ENCODE measurements at places on chromosomes 4 and X.
A peak's percentile ranks its signal among the peaks of the same experiment; 100 is the strongest.

- DNase-seq = no peak
Observed at GRCh38 chr4:81237791-81238190, 22.8 kb upstream of the PRKG2 start.

- DNase-seq = no peak
Observed at GRCh38 chr4:37767546-37767945, 58.9 kb upstream of the PGM2 start.

- DNase-seq = no peak
Observed at GRCh38 chr4:15341733-15342300, 86.0 kb upstream of the C1QTNF7 start.

GRCh38 chr4:146154057-146154456, 21.5 kb upstream of the LSM6 start:
- DNase-seq = no peak

DNA sequence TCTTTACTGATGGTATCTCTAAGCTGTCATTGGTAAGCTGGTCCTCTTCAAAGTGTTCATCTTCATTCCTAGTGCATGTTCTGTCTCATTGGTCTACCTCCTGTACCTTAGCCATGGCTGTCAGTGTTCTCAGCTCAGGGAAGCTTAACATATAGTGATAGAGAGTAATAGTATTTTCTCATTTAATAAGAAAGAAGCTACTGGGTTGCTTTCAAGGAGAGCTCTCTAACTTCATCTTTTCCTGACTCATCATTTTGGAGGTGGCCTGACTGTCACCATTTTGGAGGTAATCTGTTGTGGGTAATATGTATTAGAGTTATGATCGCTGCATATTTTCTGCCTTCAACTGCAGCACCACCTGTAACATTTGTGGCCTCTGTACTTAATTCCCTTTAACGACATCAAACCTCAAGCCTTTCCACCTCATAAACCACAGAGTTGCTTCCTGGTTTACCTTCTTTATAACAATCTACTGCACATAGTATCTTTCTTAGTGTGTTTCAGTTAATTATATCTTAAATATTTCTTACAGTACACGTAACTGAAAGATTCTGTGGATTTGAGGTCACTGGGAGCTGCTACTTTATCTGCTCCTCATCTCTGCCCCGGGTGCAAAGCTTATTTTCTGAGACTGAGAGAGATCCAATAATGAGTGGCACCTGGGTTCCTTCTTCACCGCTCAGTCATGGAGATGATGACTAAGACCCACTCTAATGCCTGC, 474.0 kb upstream of the TECRL start:
- DNase-seq = peak; percentile 6

GRCh38 chrX:31715675-31716074, 643.8 kb upstream of the FTHL17 start:
- DNase-seq = no peak

- no peak for DNase-seq
Observed at GRCh38 chr4:171340258-171340657, 472.9 kb upstream of the GALNTL6 start.

- DNase-seq = no peak
Observed at GRCh38 chr4:186832906-186833305, 109.2 kb upstream of the FAT1 start.

DNA sequence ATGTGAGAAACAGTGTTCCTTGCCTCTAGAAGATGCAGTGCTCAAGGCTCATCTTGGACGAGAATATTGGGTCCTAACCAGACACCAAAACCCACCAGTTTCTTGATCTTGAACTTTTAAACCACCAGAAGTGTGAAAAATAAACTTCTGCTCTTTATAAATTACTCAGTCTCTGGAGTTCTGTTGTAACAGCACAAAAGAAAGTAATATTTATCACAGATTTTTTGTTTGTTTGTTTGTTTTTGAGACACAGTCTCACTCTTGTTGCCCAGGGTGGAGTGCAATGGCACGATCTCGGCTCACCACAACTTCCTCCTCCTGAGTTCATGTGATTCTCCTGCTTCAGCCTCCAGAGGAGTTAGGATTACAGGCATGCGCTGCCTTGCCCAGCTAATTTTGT, 371.1 kb upstream of the NDST4 start:
- no peak for DNase-seq

GRCh38 chrX:5791721-5792120, 436.9 kb downstream of the NLGN4X start:
- no peak for DNase-seq

GRCh38 chrX:43551590-43551989, 104.5 kb upstream of the MAOA start:
- DNase-seq = no peak

DNA sequence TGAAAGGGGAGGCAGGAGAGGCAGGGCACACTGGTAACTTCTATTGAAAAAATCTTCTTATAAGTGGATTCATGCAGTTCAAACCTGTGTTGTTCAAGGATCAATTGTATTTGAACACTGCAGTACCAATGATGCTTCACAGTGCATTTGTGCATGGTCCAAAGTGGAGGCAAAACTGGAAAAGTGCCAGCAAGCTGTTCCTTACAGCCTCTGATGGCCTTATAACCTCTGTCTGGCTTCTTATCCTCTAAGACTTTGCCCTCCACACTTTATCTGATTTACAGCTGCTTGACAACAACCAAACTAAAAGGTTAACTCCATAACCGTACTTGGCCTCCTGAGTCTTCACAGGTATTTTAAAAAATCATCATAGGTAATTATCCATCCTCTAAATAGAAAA, 40.4 kb downstream of the MAGEB17 start:
- no peak for DNase-seq

DNA sequence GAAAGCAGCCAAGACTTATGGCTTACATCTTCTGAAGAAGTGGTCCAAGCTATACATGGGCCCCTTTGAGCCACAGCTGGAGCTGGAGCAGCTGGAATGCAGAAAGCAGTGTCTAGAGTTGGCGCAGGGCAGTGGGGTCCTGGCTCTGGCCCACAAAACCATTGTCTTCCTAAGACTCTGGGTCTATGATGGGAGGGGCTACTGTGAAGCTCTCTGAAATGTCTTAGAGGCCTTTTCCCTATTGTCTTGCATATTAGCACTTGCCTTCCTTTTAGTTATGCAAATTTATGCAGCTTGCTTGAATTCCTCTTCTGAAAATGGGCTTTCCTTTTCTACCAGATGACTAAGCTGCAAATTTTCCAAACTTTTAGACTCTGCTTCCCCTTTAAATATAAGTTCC, 15.3 kb downstream of the NPY1R start:
- no peak for DNase-seq

DNA sequence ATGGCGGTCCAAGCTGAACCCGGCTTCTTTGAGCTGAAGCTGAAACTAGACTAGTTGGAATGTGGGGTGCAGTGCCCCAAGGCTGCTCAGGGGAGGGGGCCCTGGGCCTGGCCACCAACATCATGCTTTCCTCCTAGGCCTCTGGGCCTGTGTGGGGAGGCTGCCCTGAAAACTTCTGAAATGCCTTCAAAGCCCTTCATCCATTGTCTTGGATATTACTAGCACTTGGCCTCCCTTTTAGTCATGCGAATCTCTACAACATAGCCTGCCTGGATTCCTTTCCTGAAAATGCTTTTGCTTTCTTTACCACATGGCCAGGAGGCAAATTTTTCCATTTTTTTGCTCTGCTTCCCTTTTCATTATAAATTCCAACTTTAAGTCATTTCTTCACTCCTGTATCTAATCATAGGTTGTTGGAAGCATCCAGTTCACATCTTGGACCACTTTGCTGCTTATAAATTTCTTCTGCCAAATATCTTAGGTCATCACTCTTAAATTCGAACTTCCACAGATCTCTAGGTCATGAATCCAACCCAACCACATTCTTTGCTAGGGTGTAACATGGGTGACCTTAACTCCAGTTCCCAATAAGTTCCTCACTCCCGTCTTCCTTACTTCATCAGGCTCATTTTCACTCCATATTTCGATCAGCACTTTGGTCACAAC, 103.4 kb downstream of the DDIT4L start:
- DNase-seq = peak; percentile 10

- no peak for DNase-seq
Observed at GRCh38 chr4:26955241-26955640, 94.6 kb downstream of the STIM2 start.

DNA sequence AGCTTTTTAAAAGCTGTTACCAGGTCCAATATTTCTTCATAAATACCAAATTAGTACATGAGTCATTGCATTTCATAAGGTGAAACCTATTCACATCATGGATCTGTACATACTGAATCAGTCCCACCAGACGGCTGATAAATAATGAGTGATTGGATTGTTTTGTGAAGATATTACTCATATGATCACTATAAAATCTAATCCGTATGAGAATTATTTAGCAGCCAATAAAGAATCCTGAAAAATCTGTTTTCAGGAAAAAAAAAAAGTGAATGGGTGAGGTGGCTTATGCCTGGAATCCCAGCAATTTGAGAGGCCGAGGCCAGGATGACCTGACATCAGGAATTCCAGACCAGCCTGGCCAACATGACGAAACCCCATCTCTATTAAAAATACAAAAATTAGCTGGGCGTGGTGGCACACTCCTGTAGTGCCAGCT, 438.1 kb downstream of the INPP4B start:
- no peak for DNase-seq

DNA sequence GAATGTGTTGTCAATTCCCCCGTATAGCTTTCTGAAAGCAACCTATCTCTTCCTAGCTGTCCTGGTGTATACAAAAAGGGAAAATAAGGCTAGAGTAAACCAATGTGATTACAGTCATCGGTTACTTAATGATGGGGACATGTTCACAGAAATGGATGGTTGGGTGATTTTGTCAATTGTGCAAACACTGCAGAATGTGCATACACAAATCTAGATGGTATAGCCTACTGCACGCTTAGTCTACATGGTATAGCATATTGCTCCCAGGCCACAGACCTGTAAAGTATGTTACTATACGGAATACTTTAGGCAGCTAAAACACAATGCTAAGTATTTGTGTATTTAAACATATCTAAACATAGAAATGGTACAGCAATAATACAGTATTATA, 5.1 kb downstream of the DTHD1 start:
- DNase-seq = no peak

DNA sequence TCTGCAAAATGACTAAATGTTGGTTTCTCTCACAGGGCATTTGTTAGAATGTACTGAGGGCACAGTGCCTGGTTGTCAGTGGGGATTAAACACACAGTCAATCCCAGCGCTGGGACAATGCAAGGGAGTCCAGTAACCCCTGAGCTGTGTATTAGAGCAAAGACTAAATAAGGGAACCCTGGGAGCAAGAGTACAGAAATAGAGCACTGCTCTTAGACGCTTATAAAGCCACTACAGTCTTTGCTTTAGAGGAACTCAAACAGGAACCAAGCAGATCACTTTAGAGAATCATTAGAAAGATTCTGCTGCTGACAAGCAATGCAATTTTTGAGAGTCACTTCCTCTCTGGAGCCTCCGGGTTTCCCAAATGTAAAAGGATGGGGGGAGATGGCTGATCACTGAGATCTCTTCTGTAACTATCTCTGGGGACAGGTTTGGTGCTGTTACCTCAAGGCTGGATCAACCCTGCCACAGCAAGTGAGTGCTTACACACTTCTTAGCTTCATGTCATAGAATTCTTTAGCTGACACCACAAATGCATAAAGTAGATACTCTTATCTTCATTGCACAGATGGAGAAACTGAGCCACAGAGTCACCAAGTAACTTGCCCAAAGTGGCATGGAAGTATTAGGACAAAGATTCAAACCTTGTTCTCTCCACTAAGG, 137.8 kb upstream of the CPEB2 start:
- DNase-seq = no peak

GRCh38 chr4:71498002-71498401, 159.2 kb downstream of the SLC4A4 start:
- no peak for DNase-seq

- no peak for DNase-seq
Observed at GRCh38 chrX:105483011-105483410, 262.5 kb upstream of the TEX13A start.

DNA sequence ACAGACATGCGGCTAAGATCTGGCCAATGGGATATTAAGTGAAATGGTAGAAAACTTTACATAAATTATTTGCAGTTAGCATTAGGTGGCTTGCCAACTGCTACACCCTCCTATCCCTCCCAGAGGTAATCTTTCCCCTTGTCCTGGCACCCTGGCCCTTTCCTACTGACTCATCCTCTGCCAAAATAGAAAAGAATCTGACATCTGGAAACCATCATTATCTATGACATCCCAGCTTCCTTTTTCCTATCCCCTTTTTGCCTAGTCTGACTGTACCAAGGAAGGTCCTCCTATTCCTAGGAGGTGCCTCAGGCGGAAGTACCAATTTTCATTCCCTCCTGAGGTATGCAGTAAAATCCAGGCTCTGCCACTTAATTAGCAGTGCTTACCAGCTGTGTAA, 163.6 kb upstream of the KLF3 start:
- no peak for DNase-seq

- no peak for DNase-seq
Observed at GRCh38 chrX:82648062-82648461, 860.0 kb upstream of the POU3F4 start.

GRCh38 chr4:122541996-122542395, 78.9 kb downstream of the IL21 start:
- DNase-seq = no peak

DNA sequence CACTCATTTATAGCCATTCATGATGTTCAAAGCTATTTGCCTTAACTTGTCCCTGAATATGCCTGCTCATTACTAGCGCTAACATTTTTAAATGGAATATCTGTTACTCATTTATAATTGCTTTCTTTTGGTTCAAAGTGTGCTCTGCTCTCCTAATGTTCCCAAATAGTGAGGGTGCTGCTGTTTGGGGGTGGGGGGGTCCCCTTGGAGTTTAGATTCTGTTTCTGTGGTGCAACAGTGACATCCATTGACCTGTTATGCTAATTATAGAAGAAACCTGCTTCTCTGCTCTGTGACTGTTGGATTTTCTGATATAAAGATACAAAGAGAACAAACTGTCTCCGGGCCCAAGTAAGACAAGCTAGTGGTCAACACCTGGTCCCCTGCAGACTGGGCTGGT, 222.4 kb downstream of the SHROOM3 start:
- no peak for DNase-seq

GRCh38 chrX:54171527-54172250, 11.4 kb downstream of the FAM120C start:
- no peak for DNase-seq

GRCh38 chr4:145722561-145722960, 42.6 kb downstream of the C4orf51 start:
- no peak for DNase-seq

DNA sequence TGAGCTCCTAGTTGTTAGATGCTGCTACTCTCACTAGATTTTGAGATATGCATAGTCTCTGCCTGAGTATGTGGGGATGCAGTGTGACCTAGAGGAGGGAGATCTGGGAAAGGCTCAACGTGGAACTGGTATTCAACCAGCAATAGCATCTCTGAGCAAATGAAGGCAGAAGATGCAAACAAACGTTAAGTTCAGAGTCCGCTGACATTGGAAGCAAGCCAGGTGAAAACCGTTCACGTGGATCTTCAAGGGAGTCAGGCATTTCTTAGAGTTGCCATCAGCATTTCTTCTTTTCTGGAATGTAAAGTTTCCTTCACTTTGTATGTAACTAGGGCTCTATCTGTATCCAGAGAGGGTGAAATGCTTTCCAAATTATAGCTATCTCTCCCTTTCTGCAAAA, 59.9 kb downstream of the C4orf51 start:
- DNase-seq = peak; percentile 20

GRCh38 chr4:184657144-184657543, 7.6 kb downstream of the PRIMPOL start:
- no peak for DNase-seq

Measured in LoVo (cell line).